AG20443 (cell line): ENCODE measurements at places on chromosomes 1 and 21.

GRCh38 chr1:172393354-172393753 lies 27.1 kb upstream of the C1orf105 start:
- DNase-seq: no peak

- DNase-seq: no peak
Measured at GRCh38 chr1:26072305-26072704, 4.9 kb upstream of the TRIM63 start.

DNA sequence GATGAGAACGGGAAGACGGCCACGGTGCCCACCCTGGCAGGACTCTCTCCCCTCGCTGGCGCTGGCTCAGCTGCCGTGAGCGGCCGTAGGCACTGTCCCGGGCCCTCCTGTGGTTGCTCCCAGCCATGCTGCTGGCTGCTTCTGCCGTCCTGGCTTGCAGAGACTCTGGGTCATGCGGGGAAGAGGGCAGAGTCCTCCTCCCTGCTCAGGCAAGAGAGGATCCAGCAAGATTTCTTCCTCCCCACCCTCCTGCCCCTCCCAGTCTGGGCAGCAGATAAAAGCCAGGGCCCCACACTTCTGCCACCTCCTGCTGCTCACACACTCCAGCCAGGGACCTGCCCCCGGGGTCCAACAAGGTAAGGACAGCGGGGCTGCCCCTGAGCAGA lies 60.1 kb downstream of the AGPAT3 start:
- DNase-seq: no peak

- no peak for DNase-seq
Measured at GRCh38 chr1:242402956-242403355, 121.5 kb downstream of the PLD5 start.

GRCh38 chr1:162236618-162237017 lies 140.0 kb downstream of the SPATA46 start:
- DNase-seq: no peak

- DNase-seq: peak; percentile 35
Measured at GRCh38 chr1:27489501-27489972, 430 bp downstream of the WASF2 start.

- DNase-seq: peak; percentile 39
Measured at GRCh38 chr1:200873671-200874397, 1.1 kb downstream of the GPR25 start.

- DNase-seq: no peak
Measured at GRCh38 chr1:20663969-20664715, 3.0 kb upstream of the DDOST start.

GRCh38 chr1:16621300-16621658 lies 7.9 kb upstream of the NBPF1 start:
- no peak for DNase-seq

GRCh38 chr1:10969971-10970332 lies 42.5 kb upstream of the TARDBP start:
- no peak for DNase-seq

DNA sequence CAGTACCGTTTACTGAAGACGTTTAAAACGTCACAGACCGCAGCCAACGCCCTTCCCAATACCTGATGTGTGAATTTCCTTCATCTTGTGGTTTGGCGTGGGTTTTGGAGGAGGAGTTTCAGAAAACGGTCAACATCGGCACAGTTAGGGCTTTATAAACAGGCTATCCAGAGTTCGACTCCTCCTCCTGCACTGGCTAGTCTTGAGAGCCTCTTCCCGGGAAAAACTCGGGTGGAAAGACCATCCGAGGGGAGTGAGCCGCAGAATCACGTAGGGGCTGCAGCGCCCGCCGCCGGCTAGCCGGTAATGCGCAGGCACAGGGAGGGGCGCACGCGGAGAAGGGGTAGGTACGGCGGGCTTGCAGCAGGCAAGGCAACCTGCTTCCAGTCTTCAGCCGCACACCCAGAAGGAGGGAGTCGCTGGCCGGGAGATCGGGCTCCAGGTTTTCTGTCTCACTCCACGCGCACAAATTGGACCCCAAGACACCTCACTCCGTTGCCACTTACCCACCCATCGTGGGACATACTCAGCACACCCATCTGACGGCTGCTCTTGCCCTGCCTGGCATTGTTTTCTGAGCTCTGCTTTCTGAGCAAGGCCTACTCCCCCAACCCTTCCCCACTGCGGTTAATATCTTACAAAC lies 25.4 kb downstream of the SLC19A2 start:
- DNase-seq: peak; percentile 41

DNA sequence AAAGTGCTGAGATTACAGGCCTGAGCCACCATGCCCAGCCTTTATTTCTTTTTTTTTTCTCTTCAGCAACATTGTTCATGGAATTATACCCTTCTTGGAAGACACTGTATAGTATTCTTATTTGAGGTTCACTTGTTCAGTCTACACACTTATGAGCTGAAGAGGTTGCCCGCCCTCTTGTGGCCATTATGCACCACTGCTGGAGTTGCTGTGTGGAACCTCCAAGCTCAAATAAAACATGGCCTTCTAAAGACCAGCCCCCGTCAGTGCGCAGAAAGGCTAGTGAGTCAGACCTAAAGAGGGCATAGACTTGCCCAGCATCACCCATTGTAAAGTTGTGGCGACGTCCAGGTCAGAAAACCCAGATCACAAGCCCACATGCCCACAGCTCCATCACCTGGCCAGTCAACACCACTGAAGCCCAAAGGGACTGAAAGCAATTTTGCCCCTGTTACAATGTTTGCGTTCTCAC lies 20.4 kb downstream of the LURAP1 start:
- peak; percentile 82 for DNase-seq

DNA sequence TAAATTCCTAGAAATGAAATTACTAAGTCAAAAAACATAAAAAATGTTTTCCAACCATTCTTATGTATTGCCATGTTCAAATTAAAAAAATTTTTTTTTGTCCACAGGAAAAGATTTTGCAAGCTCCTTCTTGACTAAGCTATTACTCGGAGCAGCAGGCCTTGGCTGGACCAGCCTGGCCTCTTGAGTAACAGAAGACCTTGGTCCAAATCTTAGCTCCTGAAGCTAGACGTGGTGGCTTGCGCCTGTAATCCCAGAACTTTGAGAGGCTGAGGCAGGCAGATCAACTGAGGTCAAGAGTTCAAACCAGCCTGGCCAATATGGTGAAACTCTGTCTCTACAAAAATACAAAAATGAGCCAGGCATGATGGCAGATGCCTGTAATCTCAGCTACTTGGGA lies 77.6 kb downstream of the CLSTN1 start:
- no peak for DNase-seq

DNA sequence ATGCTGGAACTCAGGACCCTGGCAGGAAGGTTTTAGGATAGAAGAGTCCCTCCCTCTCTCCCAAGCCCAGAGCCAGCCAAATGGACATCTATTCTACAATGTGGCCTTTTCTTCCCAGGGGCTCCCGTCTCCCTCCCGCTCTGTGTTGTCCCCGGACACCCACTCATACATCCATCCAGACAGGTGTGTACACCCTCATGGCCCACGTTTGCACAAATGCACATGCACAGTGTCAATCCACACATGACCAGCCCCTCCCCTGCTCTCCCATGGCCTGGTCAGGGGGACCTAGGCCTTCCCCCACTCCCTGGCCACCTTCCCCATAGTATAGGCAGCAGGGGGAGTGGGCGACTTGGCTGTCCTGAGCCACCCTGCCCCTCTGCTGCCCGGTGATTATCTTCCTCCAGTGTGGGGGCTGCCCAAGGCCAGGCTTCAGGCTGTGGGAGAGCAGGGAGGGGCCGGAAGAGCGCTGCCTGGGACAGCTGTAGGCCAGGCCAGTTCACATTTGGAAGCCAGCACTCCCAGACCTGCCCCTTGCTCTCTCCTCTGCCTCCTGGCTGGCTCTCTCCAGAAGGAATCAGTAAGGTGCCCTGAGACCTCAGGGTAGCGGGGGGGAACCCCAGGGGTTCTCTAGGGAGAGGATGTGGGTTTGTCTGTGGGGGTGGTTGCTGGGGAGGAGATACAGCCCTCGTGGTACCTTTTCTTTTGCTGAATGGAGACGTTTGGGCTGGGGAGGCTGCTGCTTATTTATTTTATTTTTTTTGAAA lies 4.1 kb upstream of the PTPN7 start:
- peak; percentile 41 for DNase-seq

GRCh38 chr1:101820071-101820470 lies 176.7 kb downstream of the OLFM3 start:
- DNase-seq: no peak

DNA sequence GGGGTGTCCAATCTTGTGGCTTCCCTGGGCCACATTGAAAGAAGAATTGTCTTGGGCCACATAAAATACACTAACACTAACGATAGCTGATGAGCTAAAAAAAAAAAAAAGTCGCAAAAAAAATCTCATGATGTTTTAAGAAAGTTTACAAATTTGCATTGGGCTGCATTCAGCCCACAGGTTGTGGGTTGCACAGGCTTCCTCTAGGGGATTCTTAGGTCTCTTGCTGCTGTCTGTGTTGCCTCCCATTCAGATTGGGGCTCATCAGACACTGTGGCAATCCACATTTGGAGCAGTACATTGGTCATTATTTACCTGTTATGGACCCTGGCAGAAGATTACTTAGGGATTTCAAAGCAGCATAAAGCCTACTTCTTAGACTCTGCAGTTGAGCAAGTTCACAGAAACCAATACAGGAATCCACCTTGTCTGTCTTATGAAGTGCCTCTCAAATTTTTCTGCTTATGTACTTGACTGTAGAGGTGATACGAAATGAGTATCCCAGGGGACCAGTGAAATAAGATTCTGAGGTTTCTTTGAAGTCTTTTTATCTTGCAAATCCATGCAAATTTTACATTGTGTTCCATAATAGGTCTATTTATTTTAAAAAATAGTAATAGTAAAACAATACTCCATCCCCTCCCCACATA lies 205.5 kb downstream of the RPS6KC1 start:
- DNase-seq: no peak

DNA sequence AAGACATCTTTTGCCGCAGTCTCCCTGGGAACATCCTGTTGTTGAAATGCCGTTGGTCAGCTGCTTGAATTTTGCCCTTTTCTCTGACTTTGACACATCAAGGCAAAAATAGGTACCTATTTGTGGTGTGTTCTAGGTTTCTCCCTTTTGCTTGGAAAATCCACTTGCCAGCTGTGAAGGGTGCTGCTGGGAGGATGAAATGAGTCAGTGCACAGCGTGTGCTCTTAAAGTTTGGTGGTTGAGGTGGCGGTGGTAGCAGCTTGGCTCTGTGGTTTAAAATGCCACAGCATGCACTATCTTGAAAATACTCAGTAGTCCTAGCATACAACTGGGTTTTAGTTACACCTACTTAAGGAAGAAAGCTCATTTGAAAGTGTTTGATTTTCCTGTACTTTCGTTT lies 183.8 kb downstream of the DHRS3 start:
- DNase-seq: no peak

DNA sequence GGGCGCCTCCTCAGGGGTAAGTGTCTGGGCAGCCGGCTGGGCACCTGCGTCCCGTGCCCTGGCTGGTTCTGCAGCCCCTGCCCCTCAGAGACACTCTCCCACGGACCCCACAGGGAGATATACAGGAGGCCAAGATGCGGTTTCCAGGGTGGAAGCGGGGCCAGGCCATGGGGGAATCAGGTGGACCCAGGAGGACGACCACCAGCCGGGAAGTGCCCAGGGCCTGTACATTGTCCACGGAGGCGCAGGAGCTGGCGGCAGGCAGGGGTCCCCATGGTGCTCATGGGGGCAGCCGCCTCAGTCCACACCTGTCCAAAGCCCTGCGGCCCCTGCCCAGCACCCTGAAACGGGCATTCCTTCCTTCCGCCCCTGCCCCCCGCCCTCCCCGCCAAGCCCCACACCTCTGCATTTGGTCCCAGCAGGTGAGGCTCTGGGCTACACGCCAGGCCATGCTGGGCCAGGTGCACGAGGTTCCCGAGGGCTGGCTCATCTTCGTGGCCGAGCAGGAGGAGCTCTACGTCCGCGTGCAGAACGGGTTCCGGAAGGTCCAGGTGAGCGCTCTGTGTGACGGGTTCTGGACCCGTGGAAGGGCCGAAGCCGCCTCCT lies 36.7 kb downstream of the SLC19A1 start:
- no peak for DNase-seq

DNA sequence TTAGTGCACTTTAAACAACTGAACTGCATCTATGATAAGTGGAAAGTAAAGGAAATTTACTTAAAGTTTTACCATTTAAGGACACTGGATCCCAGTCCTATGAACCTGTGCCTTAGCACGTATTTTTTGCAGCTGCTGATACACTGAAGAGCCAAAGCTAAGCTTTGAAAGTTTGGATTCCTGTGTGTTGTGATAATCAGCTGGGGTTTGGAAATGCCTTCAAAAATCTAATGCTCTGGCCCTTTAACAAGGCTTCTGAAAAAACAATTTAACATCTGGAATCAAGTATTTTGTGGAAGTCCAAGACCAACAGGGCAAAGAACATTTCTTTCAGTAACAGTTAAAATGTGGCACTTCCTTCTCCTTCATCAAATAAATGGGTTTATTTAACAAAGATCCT lies 51.8 kb downstream of the DDAH1 start:
- DNase-seq: peak; percentile 44

DNA sequence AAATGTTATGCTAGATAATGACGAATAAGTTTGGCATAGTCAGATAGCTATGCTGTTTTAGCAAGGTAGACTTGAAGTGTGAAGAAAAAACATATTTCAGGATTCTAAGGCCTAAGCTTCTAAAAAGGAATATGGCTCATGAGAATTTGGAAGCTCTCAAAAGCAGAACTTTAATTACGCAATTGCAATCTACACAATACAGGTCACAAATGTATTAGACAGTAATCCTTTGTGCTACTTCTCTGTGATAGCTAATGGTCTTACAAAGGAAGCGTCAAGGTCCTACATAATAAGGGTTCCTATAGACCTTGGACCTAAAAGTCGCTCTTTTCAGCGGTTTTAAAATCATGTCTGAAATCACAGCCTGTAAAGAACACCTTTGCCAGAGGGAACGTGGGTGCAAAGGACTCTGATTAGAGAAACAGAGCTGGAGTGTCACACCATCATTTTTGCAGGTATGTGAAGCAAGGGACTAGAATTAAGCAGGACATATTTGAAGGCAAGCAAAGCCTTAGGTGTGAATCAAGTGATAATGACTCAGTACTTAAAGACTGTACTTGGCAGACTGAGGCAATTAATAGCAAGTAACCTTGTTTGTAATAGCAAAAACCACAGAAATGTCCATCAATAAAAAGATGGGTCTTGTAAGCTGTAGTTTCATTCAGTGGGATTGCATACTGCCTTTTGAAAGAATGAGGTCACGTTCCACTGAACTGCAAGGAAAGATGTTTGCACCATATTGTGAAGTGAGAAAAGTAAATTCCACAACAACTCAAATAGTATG lies 420.2 kb downstream of the KCTD3 start:
- no peak for DNase-seq

DNA sequence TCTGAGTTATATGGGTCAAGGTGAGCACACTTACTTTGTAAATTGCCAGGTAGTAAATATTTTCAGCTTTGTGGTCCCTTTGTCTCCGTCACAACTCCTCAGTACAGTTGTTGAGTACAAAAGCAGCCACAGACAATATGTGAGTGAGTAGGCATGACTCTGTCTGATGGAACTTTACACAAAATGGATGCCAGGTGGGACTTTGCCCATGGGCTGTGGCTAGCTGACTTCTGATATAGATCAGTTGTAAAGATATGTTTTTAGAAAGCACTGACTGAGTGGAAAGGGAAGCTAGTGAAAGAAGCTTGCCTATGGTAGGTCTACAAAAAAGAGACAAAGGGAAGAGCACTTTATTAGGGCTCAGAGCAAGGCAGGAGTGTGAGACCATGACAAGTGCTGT lies 23.1 kb upstream of the IGSF5 start:
- no peak for DNase-seq

GRCh38 chr1:218459878-218460711 lies 115.0 kb downstream of the TGFB2 start:
- DNase-seq: peak; percentile 87
